ENCODE measurements at places on chromosomes 4 and X.
A peak's percentile ranks its signal among the peaks of the same experiment; 100 is the strongest.

DNA sequence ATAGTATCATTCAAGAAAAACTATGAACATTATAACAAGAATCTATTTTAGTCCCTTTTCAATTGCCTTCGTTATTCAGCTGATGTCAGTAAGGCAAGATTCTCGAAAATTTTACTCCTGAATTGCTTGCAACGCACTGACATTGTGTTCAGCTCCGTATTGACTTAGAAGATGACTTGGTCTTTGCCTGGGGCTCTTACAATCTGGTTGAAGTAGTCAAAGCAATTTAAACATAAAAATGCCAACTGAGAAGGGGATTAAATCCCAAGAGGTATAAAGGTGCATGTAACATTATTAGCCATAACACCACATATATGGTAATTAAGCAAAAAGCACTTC lies 507.1 kb downstream of the CENPC start:
- no peak for DNase-seq

DNA sequence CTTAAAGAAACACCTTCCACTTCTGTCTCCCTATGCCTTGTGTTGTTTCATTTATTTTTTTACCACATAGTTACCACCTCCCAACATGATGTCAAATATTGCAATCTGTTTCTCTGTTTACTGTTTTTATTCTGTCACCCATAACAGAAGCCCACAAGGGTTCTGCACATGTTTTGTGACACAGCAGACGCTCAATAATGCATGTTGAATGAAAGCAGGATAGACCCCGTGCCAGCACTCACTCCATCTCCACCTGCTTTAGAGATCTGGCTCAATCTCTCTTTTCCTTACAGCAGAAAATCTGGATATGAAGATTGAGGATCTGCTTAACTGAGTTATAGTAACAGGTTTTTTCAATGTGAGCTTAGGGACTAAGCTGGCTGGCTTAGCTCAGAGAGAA lies 116.8 kb upstream of the NUDT10 start:
- no peak for DNase-seq

GRCh38 chrX:101550362-101550750 lies at the start of gene ARMCX1:
Gene ARMCX1 (plus strand): TSS chrX:101550547. CDS start chrX:101552931, 2,384 bp downstream.
- DNase-seq = peak; percentile 83

DNA sequence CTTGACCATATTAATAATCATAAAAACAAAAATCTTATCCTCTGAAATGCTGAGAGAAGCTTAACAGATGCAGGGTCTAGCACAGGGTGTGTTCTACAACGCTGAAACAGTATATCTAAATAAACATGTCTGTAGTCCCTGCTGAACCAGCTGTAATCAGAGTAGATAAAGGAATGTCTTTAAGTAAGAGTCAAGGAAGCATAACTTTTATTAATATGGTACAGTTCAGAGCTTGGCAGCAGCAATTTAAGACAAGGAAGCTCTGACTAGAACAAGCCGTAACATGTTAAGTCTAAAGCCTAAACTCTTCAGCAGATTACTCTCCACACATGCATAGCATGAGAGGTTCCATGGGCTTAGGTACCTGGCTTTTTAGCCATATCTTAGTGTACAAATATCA lies 36.1 kb downstream of the NFKB1 start:
- no peak for DNase-seq

DNA sequence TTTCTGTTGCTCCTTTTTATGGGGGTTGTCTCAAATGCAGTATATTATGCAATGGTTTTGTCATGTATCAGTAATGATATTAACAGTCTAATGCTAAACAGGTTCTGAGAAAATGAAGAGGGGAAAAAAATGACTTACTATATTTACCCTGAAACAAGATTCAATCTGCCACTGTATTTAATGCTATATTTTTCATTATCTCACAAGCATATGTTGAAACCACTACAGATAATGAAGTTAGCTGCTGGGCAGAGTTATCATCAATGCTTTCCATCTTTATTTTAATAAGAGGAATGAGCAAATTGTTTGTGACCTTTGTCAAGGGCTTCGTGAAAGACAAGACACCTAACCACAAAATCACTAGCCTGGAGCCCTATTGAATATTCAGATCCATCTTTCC lies 32.6 kb upstream of the NAA11 start:
- DNase-seq = no peak

DNA sequence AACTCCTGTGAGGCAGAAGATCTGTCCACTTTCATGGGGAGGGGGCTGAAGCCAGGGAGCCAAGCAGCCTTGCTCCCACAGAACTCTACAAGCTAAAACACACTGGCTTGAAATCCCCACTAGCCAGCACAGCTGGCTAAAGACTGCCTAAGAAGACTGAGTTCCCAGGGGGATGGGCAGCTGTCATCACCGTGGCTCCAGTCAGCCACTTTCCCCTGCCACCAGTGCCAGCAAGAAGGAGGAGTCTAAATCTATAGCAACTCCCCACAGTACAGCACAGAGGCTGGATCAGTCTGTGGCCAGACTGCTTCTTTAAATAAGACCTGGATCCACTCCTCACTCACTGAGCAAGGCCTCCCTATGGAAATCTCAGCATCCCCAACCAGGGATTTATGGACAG lies 308.6 kb downstream of the FAM47B start:
- no peak for DNase-seq

DNA sequence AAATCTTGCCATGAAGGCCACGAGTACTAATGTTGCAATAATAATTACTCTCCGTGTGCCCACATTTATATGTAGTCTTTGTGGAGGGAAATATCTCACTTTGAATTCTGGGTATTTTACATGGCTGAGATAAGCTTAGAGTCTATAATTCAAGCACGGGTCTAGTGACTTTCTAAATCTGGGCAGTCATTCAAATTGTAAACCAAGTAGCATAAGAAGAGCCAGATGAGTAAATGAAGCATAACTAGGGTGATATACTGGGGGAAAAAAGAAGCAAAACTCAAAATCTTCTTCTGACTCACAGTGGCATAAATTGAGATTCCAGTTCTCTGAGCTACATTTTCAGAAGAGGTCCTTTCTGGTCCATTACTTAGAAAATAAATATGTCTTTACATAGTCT lies 53.0 kb downstream of the MAPK10 start:
- DNase-seq = no peak

DNA sequence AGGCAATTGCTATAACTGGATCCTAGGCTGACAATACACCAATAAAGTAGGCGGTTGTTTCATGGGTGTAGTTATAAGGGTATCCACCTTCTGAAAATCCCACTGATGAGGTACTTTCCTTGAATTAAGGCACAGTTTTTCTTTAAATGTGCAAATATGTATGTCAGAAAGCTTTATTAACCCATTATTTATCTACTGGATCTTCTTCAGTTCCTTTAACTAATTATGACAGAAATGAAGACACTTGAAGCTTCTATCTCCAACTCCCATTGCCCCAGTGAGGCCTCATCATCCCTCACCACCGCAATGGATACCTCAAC lies 159.6 kb upstream of the KLF3 start:
- no peak for DNase-seq

DNA sequence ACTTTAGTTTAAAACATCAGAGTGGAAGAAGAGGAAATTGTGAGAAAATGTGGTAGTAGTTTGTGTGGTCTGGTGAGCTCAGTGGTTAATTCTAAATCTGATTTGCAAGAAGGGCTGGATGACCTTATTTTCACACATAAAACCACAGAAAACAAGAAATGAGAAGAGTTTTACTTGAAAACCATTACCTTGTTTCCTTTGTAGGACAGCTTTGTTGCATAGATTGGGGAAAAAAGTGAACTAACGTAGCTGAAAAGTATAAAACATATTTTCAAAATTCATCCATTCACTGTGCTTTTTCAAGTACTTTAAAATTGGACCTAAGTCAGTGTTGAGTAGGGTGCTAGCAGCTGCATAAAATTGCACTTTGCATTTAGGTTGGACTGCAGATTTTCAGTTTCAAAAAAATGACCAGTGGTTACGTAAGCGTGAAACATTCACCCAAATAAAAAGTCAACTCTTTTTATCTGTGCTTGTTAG lies 211.3 kb downstream of the ARHGAP10 start:
- DNase-seq = no peak

DNA sequence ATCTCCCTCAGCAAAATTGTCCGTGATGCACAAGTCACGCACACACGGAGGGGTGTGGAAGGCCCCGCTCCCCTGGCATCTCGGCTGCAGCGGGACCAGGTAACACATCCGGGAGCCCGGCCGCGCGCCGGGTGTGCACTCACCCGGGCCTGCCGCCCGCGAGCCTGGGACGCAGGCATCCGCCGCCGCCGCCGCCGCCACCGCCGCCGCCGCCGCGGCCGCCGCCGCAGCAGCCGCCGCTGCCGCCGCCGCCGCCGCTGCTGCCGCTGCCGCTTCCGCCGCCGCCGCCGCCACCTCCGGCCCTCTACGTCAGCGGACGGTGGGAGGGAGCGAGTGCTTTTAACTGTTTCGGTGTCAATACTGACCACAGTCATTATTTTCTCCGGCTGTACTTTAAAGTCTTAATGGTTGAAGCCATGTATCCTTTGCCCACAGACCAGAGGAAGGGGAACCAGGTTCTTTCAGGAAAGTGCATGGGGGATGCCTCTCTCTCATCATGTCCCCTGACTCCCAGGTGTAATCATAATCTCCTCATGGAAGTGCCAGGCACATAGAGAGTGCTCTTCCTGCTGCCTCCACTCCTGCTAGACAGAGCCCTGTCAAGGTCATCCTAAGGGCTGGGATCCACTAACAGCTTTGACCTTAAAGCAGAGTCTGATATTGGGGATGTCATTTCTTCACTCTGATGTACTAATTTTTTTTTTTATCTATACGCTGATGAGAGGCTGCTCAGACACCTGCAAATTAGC lies 38.0 kb downstream of the MAGEE2 start:
- no peak for DNase-seq
